SHP77 treated with DMSO at 0.1 percent for 48 hours (cell line): ENCODE measurements at places on chromosomes 2 and 18.

- DNase-seq = no peak
These were observed 31.8 kb downstream of the CRIM1 start for GRCh38 chr2:36387258-36387916.

DNA sequence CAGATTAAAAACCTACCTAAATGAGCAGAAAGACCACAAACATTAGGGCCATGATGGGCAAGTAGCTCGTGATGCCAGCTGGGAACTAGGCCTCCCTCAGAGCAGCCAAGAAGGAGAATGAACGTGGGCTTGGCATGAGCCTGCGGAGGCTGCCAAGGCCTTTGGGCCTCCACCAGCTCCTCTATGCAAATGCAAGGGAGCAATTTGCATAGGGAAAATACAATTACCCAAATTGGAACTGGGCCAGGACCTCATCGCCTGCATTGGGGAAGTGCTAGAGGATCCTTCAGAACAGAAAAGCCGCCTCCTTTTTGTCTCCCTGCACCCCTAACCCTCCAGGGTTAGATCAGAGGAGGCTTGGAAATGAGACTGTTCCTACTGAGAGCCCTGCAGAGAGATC lies 326.4 kb downstream of the SMAD2 start:
- no peak for DNase-seq

GRCh38 chr2:26412091-26412673 lies 10.5 kb downstream of the DRC1 start:
- DNase-seq = no peak

DNA sequence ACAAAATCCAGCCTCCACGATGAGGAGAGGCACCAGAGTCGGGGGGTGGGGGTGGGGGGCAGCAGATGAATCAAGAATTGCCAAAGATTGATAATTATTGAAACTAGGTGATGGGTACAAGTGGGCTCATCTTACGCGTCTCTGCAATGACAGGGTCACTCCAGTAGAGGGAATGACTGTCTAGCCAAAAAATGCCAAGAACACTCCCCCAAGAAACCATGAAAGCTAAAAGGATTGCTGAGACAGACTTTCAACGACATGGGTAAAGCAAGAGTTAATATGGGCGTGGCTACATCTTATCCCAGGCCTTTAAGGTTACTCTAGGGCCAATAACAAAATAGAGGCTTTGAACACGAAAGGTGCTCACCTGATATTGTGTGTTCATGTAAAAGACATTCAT lies 86.5 kb downstream of the STK39 start:
- no peak for DNase-seq

- DNase-seq = no peak
These were observed 38.5 kb downstream of the ANO7 start for GRCh38 chr2:241226723-241227572.

DNA sequence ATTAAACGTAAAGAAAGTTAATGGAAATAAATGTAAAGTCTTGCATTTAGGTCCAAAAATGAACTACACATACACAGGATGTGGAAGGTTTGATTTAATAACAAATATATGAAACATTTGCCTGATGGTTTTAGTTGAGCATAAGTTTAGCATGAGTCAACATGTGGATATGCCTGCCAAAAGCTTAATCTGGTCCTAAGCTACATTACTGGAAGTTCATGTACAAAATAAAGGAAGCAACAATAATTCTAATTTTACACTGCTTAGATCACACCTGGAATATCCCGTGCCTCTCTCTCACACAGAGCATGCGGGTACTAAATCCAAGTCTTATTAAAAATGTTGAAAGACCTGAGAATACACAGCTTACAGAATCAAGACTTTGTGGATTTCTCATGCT lies 276.5 kb upstream of the NRP2 start:
- DNase-seq = no peak

GRCh38 chr2:88690591-88691338 lies 708 bp upstream of the RPIA start:
- DNase-seq = no peak

- no peak for DNase-seq
These were observed 26.8 kb downstream of the SH3RF3 start for GRCh38 chr2:109155553-109156451.

GRCh38 chr2:16246911-16247310 lies 306.6 kb downstream of the MYCN start:
- DNase-seq = no peak

DNA sequence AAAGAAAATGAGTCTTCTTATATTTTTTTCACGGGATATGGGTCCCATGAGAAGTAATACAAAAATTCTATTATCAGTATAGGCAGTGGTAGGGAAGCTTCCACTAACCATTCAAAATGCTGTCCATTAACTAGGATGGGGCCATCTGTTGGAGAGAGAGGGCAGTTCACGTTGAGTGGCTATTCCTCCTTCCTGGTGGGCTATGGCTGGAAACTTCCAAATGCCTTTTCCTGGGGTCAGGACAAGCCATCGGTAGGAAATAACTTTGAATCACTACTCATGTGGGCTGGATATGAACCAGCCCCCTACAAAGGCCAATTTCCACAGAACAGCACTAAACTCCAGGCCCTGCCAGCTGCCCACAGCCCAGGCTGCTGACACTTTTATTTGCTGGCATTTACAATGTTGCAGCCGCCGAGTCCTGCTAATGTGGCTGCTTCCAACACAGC lies 156.1 kb upstream of the HNRNPA3 start:
- no peak for DNase-seq

DNA sequence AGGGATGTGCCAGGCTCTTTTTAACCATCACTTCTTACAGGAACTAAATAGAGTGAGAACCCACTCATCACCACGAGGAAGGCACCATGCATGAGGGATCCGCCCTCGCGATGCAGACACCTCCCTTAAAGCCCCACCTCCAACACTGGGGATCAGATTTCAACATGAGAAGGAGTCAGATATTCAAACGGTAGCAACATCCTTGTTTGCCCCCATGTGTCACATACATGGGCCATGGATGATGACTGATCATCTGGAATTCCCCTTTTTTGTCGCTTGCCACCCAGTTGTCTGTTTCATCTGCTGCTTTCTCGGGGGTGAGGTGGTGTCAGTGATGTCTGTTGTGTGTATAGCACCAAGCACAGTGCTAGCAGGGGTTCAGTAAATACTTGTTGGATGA lies 57.9 kb downstream of the NCK2 start:
- DNase-seq = no peak

GRCh38 chr2:172096626-172097547 lies 5.8 kb downstream of the DLX2 start:
- DNase-seq = no peak

GRCh38 chr18:50582500-50582899 lies 22.6 kb downstream of the MAPK4 start:
- no peak for DNase-seq

DNA sequence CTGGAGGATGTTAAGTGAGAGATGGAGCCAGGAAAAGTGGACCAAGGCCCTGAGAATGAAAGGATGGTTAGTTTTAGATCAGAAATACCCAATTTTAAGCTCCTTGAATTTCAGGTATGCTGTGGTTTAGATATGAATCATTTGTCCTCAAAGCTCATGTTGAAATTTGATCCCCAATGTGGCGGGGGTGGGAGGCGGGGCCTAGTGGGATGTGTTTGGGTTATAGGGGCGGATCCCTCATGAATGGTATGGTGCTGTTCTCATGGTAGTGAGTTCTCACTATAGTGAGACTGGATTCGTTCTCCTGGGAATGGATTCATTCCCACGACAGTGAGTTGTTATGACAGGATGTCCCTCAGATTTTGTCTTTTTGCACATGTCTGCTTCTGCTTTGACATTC lies 11.4 kb downstream of the MYO5B start:
- no peak for DNase-seq

DNA sequence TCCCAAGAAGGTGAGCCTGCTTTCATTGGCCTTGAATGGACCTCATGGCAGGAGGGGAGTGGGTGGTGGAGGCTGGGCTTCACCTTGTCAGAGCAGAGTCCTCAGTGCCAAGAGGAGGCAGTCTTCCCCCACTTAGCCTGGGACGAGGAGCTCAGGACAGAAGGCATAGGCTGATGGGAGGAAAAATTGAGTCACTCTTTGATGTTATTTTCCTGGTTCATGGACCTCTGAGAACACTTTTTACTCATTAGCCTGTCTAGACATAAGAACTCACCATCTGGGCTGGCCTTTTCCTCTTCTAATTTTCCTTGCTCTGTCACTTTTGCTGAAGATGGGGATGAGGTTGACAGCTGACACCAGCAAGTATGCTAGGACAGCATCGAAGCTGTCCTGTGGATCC lies 225.7 kb upstream of the TNP1 start:
- no peak for DNase-seq

- no peak for DNase-seq
These were observed 373.1 kb downstream of the TGIF1 start for GRCh38 chr18:3823073-3823472.

- DNase-seq = no peak
These were observed 116.9 kb downstream of the ALPK2 start for GRCh38 chr18:58511897-58512581.

GRCh38 chr2:168604252-168604651 lies 148.2 kb downstream of the CERS6 start:
- no peak for DNase-seq

DNA sequence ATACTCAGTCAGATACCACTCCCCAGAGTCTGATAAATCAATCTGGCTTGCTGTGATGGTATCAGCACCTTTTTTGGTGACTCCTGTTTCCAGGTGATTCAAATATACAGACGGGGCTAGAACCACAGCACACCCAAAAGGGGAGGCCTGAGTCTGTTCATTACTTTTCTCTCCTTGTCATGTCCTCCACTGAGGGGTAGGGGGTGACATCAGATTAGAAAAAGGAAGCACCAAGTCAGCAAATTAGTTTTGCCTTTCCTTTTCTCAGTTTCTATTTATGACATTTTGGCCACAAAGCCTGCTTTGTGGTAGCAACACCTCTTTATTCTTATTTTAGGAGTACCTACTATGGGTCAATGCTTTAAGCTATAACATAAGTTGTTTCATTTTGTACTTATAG lies 127.4 kb downstream of the CCDC102B start:
- no peak for DNase-seq

GRCh38 chr2:147045113-147045512 lies 799.7 kb upstream of the ACVR2A start:
- no peak for DNase-seq

DNA sequence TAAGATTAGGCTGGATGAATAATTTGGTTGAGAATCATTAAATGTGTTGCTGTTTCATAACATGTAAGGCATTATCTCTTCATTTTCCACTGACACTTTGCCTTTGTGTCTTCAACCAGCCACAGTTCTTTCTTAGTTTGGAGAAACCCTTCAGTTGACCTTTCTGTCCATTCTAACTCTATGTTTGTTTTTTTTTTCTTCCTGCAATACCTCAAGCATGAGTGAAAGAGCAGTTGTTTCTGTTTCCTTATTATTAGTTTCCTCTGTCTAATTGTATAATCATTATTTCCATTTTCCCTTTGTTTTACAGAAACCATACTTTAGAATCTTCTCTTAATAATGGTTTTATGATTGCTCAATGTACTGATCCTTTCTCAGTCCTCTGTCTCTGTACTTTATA lies 25.6 kb downstream of the HADHB start:
- DNase-seq = no peak

DNA sequence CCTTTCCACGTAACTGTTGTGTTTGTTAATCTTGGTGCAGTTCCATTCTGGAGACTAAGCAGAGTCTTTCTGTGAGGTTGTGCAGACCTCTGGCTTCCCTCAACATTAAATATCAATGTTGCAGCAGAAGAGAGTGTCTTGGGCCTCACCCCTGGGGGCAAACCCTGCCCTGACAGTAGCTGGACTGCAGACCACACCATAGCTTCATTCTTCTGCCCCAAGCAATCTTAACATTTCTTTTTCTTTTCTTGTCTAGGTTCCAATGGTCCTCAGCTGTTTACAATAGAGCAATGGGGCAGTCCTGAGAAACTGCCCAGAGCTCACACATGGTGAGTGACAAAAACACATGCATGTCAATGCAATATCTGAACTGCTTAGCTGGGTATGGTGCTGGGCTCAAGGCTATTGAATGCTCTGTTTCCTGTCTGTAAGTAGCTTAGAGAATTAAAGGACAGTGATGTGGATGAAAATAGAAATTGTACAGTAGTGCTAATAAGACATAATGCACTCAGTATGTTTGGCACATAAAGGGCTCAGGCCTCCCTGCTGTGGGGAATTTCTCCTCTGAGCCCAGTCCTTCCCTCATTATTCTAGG lies 237.6 kb downstream of the ALPK2 start:
- DNase-seq = no peak

- DNase-seq = no peak
These were observed 676 bp downstream of the KLHL23 start for GRCh38 chr2:169734169-169734847.

- no peak for DNase-seq
These were observed 155.1 kb downstream of the WDSUB1 start for GRCh38 chr2:159131267-159131913.

- no peak for DNase-seq
These were observed 134.3 kb upstream of the AQP4 start for GRCh38 chr18:26999797-27000196.

DNA sequence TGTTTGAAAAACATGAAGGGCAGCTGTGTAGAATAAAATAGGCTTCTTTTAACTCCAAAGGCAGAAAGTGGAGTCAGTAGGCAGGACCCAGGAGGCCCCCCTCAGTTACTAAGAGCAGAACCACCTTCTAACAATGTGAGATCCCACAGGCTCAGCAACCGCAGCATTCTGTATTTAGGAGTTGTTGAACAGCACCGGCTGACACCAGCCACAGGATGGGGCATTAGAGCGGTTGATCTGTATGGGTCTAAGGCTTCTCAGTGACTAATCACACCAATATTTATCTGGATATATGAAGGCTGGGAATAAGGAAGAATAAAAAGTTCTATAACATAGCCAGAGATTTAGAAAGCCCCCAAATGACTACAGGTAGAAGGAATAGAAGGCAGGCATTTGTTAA lies 51.7 kb downstream of the MYO5B start:
- no peak for DNase-seq

GRCh38 chr2:235605312-235606003 lies 111.6 kb downstream of the AGAP1 start:
- DNase-seq = no peak

GRCh38 chr2:11099122-11100065 lies 55.9 kb upstream of the SLC66A3 start:
- DNase-seq = peak; percentile 44

GRCh38 chr18:76346490-76347130 lies 148.4 kb downstream of the ZNF516 start:
- no peak for DNase-seq

- DNase-seq = no peak
These were observed 101.1 kb upstream of the FZD7 start for GRCh38 chr2:201932511-201932910.

DNA sequence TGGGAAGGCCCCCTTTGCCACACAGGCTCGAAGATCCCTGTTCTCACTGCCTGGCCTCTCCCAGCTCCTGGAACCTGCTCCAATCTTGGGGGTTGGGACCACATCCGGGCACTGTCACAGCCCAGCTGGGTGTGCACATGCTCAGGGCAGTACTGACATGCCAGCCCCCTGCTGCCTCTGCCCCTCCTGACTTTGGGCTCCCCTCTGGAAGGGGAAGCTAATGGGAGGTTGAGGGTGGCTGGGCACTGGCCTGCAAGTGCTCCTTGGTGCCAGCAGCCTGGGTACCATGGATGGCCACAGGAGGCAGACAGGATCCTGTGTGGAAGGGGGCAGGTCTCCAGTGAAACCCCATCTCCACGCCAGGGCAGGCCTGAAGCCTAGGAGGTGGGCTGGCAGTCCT lies 126.1 kb upstream of the NOL4 start:
- no peak for DNase-seq
